ENCODE measurements at places on chromosomes 1 and 21.

GRCh38 chr1:57799490-57800115 is 375.7 kb upstream of the DAB1 start:
- no peak for DNase-seq

GRCh38 chr1:86387916-86388627 is 8.1 kb downstream of the ODF2L start:
- no peak for DNase-seq

- DNase-seq = peak; percentile 6
Observed at GRCh38 chr1:228011721-228012311, 5.0 kb downstream of the WNT3A start.

DNA sequence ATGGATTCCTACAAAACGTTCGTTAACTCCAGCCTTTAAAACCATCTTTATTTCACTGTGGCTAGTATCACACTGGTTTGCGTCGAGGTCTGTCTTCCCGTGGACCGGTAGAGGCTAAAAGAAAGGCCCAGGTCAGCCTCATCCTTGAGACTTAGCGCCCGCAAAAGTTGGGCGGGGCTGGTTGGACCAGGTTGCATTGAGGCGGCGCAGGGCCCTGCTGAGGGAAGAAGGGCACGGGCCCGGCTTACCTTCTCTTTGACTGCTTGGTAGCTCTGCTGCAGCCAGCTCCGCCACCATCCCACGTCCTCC is 455 bp downstream of the BSDC1 start:
- peak; percentile 11 for DNase-seq

DNA sequence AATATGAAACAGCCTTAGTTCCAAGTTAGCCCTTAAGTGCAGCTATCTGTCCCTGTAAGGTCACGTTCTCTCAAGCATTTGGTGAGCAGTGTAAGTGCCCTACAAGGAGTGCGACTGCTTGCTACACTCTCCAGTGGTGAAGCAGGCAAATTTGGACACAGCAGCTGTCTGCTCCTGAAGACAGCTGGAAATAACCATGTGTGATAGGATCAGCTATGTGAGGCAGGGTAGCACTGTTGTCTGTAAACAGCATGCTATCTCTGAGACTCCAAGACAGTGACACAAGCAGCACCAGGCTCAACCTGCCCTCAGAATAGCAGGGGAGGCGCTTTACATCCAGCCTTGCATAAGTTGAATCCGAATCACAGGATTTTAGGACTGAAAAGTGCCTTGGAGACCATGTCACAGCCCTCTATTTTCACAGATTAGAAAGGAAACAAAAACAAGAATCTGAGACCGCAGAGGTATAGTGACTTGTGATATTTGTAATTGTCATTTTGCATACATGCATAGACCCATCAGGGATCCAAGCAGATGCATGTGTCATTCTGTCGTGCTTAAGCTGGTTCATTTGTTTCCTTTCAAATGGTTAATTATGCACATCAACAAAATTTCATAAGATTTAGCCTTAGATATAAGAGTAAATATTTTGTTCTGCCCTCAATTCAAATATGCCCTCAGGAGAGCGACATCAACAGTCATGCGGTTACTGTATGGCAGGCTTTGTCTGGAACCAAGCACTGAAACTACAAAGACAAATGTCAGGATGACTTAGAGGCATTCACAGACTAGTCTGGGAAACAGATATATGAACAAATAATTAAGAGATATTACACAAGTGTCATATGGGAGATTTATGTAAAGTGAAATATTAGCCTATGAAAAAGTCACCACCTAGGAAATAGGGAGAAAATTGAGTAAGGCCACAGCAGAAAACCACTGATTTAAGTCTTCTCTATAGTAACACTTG is 134.9 kb upstream of the NRIP1 start:
- no peak for DNase-seq

DNA sequence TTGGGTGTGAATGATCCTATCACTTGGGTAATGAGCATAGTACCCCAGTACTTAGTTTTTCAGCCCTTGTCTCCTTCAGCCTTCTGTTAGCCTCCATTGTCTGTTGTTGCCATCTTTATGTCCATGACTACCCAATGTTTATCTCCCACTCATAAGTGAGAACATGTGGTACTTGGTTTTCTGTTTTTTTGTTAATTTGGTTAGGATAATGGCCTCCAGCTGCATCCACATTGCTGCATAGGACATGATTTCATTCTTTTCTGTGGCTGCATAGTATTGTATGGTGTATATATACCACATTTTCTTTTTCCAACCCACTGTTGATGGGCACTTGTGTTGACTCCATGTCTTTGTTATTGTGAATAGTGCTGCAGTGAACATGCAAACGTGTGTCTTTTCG is 39.6 kb upstream of the GPR52 start:
- no peak for DNase-seq

- no peak for DNase-seq
Observed at GRCh38 chr1:109985247-109986053, 885 bp downstream of the AHCYL1 start.

- DNase-seq = no peak
Observed at GRCh38 chr21:45529785-45530422, 12.3 kb downstream of the SLC19A1 start.

DNA sequence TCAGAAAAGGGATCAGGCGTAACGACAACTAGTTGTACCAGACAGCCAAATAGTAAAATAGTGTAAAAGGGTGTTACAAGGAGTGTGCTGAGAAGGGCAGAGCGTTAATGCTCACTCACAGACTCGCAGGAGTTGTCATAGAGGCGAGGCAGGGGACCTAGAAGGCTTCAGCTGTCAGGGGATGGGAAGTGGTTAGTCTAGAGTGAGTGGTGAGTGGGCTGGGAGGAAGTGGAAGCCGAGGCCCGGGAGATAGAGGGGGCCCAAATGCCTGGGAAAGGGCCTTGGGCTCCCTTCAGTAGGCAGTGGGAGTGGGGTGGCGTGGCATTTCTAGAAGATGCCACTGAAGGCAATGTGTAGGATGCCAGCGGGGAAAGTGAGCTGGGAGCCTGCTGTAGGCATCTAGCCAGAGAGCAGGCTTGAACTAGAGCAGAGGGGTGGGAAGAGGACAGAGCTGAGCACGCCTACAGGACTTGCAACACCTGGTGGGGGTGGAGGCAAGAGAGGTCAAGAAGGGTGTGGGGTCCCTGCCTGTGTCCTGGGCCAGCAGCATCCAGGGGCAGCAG is 10.3 kb downstream of the SLC6A17 start:
- DNase-seq = no peak

DNA sequence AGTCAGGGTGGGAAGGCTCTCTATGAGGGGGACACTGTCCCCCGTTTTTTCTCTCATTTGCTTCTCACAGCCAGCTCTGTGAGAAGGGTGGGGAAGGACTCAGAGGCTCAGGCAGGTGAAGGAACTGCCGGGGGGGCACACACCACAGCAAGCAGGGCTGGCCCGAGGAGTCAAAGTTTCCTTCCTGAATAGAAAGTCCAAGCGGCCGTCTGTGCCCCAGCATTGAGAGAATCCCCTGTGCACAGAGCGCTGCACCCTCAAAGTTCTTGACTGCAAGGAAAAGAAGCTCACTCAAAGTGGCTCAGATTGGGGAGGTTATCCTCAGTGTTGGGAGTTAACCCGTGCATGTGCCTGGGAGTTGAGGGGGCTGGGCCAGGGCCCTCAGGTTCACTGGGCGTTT is 145.2 kb upstream of the AJAP1 start:
- DNase-seq = no peak

DNA sequence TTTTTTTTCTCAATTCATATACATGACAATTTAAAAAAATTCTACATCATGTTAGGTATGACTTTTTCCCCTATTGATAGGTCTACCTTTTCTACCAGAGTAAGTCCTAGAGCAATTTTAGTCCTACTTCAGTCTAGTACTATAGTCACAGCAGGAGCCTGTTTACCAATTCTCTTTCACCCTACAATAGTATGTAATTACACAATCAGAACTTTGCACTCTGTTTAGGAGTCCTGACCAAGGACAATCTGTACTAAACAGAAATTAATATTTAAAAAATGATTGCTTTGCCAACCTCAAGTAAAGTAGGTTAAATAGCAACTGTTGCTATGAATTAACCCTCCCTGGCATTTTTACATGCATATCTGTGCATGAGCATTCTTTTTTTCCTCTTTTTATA is 810 bp upstream of the CYP4A11 start:
- DNase-seq = no peak

GRCh38 chr1:64231153-64231552 is 27.7 kb downstream of the UBE2U start:
- DNase-seq = no peak

Data from gastrocnemius medialis (tissue), 4 donors.